ENCODE measurements at places on chromosomes 16 and 17.

DNA sequence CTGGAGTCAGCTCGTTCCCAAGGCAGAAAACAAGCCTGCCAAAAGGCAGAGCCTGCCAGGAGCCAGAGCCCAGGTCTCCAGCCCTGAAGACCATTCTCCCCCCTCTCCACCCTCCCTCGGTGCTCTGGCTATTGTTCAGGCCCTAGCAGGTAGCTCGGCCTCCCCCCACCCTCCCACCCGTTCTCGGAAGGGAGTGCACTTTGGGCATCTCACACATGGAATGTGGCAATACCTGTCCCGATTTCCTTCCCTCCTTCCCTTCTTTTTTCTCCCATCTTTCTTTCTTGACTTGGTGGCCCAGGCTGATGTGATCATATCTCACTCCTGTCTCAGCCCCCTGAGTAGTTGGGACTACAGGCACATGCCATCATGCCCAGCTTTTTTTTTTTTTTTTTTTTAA lies 12.4 kb downstream of the CNGB1 start:
- no peak for DNase-seq

GRCh38 chr17:57553991-57554825 lies 190.9 kb downstream of the CCDC182 start:
- DNase-seq = no peak

GRCh38 chr17:81245024-81245664 lies 6.0 kb downstream of the NDUFAF8 start:
- peak; percentile 40 for DNase-seq

DNA sequence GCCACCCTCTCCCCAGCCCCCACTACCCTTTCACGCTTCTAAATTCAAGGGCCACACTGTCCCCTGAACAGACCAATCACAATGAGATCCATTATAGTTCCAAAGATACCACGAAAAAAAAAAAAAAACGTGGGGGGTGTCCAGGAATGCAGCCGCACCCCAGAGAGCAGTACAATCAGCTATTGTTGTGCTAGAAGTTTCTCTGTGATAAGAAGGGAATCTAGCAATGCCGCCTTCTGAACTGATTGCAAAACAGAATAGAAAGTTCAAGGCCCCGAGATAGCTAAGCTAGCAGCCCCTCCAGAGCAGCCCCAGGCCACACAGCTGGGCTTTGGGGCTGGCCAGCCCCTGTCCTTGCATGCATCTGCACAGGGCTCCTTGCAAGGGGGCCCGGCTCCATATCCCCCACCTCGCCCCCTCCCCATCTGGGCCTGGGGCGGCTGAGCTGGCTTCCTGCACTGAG lies 86.9 kb upstream of the CBX4 start:
- DNase-seq = no peak

DNA sequence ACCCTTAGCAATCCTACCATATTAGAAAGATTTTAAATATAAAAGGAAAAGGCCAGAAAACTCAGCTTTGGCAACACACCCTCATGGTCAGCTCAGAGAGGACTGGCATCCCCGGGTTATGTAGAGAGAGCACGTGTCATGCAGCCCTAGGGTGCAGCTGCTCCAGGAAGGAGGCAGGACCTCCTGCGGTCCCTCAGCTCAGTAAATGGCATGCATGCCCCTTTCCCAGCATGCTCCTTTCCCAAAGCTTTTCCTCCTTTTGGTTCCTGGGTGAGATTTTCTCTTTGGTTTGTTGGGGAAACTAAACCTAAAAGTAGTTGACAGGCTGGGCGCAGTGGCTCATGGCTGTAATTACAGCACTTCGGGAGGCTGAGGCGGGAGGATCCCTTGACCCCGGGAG lies 3.9 kb downstream of the GAN start:
- no peak for DNase-seq

GRCh38 chr16:67885976-67886375 lies 1.3 kb downstream of the NRN1L start:
- no peak for DNase-seq

DNA sequence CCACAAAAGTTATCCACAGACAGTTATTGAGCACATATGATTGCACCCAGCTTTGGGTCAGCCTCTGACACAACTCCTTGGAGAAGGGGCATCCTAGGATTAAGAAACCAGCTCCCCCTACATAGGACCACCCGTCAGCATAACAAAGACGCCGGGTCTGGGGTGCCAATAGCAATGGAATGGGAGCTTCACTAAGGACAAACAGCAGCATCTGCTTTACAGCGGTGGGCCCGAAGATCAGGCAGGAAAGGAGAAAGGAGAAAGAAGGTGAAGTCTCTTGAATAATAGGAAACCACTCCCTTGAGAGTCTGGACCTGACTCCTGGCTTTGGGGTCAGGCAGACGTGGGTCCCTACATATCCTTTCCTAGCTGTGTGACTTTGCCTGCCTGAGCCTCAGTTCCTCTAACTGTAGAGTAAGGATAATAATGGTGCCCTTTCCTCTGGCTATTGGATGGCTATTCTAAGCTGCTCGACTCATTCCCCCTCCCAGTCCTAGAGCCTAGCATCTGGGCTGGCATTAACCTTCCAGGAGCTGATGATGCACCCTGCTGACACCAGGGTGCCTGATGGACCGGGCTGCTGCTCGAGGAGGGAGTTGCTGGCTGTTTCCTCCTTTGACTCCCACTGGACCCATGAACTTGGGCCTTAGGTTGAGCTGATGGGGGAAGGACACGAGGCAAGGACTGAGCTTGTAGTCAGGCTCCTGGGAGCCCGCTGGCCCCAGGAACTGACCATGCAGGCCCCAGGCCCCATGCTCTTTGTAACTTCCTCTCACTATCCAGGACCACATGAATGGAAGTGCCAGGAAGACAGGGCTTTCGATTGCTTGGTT lies 94.2 kb downstream of the C16orf78 start:
- no peak for DNase-seq

All from Right ventricle myocardium superior (tissue), 1 donor.